Fibroblast of skin of right biceps (primary cell): ENCODE measurements at places on chromosomes 11 and 22.

DNA sequence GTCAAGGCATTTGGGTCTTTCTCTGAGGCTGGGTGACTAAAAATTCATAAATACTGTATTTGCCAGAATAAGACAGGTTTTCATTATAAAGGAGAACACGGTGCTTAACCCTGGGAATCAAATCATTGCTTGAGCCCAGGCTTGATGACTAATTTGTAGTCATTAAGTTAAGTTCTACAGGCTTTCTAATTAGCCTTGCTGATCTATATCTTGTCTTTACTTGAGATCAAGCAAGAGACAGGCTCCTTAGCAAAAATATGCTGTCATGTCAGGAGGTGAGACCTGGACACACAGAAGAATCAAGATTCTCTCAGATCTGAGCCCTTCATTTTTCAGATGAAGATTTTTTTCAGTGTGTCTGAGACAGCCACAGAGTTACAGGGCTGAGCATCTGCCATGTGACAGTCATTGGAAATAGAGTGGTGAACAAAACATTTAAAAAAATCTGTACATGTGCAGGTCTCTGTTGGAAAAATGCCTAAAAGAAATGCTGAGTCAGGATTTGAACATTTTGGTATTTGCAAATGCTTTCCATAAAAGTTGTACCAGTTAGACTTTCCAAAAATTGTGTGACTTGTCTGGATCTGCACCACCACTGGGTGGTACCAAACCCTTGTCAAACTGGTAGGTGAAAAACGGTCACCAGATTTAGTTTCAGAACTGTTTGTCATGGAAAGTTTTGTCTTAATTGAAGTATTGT lies 14.6 kb downstream of the ACAT1 start:
- peak; percentile 39 for DNase-seq

DNA sequence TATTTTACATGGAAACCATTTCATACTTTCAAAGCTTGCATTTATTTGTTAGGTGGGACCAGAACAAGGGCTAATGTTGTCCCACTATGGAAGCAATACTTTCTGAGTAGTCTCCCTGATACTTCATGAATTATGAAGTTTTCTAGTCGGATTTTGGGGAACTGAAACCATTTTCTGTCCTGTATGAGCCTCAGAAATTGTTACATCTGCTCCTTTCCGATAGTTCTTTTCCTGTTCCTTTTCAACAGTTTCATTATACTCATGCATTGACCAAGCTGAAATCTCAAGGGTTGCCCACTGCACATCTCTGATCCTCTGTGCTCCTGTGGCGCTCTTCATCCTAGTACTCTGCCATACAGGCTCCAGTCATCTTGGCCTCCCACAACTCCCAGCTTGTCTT lies 31.5 kb upstream of the GLYATL1 start:
- no peak for DNase-seq

DNA sequence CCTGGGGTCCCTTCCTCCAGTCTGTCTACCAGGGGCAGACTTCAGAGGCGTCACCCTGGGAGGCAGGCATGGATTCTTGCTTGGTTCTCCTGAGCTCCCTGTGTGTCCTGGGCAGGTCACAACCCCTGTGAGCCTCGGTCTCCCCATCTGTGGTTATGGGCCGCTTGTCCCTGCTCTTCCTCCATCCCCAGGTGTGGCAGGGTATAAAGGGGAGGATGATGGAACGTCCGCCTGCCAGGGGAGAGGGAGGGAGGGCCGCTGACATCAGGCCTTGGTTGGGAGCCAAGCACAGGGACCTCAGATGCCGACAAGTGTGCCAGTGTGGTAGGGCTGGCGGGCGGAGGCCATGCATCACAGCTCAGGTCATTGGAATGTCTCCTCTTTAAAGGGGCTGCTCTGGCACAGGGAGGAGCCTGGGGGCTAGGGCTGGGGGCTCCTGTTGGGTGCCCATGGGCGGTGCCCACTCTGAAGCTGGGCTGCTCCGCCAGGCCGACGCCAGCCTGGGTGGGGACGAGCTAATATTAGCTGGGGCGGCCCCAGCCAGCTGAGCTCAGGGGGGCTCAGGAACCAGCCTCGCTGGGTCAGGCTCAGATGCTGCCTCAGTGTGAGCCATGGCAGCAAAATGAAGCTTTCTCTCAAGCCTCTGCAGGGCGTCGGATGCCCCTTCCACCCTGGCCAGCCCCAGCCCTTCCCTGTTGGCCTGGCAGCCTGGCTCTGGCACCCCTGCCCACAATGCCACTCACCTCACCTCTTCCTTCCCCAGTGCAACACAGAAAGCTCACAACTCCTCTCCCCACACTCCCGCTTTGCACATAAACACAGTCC lies 12.8 kb downstream of the KCNC1 start:
- no peak for DNase-seq

GRCh38 chr11:16846305-16846704 lies 107.9 kb downstream of the C11orf58 start:
- no peak for DNase-seq

- DNase-seq = no peak
Observed at GRCh38 chr11:24400059-24400665, 96.7 kb upstream of the LUZP2 start.

GRCh38 chr11:19648321-19648720 lies 64.3 kb upstream of the NAV2 start:
- DNase-seq = no peak

GRCh38 chr22:41339823-41340222 lies 38.5 kb downstream of the ZC3H7B start:
- no peak for DNase-seq

DNA sequence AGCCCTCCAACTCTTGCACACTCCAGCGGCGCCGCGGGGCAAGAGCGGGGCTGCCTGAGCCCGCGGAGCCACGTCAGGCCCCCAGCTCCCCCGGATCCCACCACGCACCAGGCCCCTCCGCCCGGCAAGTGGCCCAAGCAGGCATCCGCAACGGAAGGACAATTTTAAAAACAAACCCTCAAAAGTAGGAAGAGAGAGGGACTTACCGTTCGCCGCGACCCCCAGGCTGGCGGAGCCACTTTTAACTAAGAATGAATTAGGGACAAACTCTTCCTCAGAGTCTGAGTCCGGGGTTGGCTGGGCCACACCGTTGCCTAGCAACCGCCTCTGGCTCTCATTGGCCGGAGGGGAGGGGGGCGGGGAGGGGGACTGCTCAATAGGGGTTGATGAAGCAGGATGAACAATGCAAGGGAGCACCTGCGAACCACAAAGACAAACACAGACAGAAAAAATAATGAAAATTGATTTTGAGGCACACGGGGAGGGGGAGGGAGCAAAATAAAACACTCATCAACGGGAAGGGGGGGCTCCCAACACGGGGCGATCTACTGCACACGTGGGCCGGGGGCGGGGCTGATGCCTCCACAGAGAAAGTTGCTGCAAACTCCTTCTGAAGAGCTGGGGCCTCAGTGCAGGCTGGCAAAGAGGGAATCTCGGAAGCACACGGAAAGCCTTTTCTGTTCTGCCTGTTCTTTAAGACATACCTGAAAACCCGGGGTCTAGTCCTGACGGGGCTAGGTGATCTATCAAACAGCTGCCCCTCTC lies 387.5 kb upstream of the NARS2 start:
- DNase-seq = peak; percentile 51

- no peak for DNase-seq
Observed at GRCh38 chr11:77449060-77449521, 24.8 kb downstream of the PAK1 start.

GRCh38 chr11:28834877-28835276 lies 726.7 kb downstream of the METTL15 start:
- DNase-seq = peak; percentile 94

DNA sequence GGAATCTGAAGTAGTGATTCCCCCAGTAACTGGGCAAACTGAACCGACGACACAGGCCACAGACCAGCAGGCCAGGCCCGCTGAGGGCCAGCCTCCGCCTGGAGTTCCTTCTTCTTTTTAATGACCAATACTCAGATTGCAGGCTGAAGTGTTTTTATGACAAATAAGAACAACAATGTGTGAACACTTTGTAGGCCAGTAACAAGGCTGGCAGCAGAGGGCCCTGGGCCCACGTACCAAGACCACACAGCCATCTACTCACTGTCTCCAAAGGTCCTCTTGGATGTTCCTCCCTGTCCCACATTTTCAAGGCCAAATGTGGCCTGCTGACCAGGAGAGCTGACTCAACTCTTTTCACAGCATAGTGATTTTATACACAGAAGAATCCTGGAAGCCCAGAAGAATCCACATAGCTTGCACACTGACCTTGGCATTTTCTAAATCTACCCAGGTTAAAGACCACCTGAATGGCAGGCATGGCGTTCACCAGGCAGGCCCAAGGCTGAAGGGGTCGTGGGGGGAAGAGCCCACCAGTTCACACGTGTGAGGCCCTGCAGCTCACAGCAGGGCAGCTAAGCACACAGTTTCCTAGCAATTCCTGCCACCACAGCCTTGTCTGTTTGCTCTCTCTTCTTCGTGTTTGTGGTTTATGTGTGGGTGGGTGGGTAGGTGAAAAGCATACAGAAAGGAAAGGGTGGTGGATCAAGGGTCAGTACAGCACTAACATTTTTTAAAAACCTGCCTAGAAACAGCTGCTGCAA lies 13.3 kb downstream of the SMCO4 start:
- no peak for DNase-seq

GRCh38 chr22:38016182-38017151 lies 32.1 kb upstream of the SOX10 start:
- no peak for DNase-seq

DNA sequence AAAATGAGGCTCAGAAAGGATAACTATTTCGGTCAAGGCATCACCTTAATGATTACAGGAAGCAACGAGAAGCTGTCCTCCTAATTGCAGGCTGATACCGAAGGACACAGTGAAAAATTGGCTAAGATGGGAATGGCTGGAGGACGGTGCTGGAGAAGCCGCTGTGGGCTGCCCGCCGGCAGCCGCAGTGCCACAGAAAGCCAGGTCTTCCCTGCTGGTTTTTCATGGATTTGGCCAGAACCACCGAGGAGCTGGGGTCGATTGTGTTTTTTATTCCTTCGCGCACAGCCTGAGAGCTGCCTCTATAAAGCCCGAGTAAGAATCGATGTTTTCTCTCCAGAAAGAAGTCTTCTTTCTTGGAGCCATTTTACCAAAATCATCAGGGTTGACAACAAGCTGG lies 1484.2 kb downstream of the BRD1 start:
- no peak for DNase-seq

DNA sequence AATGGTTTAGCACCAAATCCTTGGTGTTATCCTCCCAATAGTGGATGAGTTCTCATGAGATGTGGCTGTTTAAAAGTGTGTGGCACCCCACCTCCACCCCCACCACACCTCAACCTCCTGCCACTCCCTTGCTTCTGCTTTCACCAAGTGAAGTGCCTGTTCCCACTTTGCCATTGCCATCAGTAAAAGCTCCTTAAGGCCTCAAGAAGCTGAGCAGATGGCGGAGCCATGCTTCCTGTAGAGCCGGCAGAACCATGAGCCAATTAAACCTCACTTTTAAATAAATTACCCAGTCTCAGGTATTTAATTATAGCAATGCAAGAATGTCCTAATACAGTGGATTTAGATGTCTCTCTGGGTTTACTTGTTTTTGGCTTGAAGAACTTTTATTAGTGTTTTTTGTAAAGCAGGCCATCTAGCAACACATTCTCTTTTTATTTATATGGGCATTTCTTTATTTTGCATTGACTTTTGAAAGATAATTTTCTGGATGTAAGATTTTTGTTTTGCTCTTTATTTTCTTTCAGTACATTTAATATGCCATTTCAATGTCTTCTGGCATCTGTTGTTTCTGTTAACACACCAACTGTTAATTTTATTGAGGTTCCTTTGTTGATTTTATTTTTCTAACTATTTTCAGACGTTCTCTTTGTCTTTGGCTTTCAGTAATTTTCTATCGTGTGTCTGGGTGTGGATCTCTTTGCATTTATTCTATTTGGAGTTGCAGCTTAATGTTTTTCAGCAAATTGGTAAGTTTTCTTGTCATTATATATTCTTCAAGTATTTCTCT lies 724.5 kb upstream of the CNTN5 start:
- no peak for DNase-seq

DNA sequence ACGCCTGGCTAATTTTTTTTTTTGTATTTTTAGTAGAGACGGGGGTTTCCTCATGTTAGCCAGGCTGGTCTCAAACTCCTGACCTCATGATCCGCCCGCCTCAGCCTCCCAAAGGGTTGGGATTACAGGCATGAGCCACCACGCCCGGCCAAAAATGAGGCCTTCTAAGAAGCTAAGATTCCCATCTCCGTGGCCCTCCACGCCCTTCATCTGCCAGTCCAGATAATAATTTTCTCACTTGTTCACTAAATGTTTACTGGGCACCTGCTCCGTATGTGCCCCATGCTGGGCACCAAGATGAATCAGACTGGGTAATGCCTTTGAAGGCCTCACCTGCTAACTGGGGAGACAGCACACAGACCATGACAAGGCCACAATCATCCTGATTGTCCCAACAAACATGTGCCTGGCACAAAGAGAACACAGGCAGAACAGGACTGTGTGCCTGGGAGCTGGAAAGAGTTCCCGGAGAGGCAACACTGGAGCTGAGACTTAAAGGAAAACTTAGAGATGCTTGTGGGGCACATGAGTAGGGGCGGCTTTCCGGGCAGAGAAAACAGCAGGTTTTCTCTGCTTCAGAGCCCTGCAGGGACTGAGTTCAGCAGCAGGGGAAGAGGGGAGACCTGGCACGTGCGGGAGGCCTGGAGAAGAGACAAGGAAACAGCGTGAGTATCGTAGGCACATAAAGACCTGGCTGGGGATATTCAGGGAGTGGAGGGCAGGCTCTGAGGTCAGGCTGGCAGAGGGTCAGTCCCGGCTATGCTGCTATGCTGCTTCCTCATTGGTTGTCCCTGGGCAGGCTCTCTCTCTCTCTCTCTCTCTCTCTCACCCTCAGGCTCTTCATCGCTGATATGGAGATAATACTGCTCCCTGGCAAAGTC lies 2.4 kb downstream of the KIAA0930 start:
- no peak for DNase-seq

DNA sequence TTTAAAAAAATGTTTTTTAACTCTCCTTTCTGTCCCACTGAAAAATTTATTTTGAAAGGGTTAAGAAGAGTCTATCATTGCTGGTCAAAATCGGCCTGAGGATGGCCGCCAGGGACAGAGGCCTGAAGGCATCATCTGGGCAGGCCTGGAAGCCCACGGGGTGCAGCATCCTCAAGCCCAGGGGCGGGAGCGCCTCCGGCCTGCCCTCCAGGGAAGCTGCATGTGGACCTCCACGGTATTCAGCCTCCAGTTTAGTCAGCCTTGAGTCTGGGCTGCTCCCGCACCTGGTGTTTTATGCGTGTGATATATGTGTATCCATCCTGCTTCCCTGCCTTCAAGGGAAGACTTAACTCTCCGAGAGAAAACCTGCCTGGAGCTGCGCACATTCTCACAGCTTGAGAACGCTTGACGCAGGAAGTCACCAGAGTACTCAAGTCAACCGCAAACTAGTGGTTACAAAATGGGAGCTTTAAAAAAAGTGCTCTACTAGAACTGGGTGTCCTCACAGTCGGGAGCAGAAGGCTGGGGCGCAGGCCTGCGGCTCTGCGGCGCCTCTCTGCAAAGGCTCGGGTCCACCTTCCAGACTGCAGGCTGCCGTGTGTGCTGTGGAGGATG lies 13.6 kb upstream of the BID start:
- no peak for DNase-seq
